Amygdala (tissue), 56 donors: ENCODE measurements at places on chromosomes 13 and 19.

- no peak for DNase-seq
Measured at GRCh38 chr19:5624741-5625278, 1.9 kb downstream of the SAFB start.

GRCh38 chr13:42821437-42821836 lies 40.1 kb downstream of the FAM216B start:
- no peak for DNase-seq

GRCh38 chr19:48768994-48769713 lies 13.8 kb downstream of the FGF21 start:
- DNase-seq = no peak

DNA sequence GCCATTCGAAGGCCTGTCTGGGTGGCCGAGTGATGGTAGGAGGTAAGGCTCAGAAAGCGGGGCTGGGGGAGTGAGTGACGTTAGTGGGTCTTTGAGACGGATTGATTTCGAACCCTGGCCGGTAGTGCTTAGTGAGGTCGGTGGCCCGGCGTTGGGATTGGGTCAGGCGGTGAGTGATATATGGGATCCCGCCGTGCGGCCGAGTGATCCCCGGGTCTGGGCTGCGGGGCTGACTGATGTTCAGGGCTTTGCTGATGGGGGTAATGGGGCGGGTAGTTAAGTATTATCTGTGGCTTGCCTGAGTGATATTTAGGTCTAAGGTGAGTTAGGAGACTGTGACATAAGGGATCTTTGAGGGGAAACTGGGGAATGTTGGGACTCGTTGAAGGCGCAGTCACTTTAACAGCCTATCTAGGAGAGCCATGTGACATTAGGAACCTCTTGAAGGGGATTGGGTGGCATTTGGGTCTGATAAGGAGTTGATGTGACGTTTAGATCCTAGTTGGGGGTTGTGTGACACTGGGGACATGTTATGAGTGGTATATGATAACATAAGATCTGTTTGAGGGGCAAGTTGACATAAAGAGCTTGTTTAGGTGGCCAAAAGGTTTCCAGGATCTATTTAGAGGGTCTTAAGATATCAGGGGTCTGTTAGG lies 543 bp downstream of the PSMC4 start:
- DNase-seq = no peak

DNA sequence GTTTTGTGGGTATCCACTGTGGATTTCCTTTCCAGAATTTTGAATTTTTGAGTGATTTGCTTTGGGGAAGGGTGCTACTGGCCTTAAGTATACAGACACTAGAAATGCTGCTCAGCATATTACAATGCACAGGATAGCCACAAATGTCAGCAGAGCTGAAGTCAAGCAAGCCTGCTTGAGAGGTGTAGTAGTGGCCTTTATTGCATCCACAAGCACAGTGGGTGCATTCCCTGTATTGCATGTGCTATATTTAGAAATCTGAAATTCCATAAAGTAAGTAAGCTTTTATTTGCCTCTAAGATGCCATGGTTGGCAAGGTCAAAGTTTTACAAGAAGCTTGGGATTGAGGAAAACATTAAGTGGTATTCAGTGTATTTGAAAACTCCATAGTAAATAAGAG lies 79.5 kb upstream of the ZNF91 start:
- no peak for DNase-seq

GRCh38 chr19:34480491-34480890 lies 1.1 kb upstream of the WTIP start:
- no peak for DNase-seq

GRCh38 chr19:40604171-40604646 lies 3.0 kb downstream of the LTBP4 start:
- DNase-seq = no peak

DNA sequence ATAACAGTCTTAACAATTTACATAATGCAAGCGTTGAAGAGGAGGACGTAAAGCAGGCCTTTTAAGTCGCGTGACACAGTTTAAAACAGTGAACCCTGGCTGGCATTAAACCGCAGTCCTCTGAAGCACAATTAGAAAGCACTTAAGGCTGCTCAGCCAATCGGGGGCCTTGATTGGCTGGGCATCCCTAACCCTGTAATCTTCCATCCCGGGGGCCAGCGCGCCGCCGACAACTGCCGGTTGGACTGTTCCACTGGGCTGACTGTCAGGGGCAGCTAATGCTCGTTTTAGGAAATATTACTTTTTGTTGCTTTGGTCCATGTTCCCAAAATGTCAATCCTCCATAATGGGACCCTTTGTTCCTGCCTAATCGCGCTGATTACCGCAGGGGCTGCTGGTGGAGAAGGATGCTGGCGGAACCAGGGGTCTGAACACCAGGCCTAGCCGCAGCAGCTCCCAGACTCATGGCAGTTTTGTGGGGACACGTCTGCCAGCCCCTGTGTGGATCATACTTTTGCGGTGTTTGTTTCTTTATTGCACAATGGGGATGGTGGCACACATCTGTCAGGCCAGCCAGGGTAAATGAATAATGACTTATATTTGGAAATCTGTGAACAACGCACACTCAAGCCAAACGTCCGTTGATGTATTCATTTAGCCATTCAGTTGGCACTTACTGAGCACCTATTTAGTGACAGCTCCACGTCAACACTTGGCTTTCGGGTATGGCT lies 127.1 kb upstream of the SPACA7 start:
- DNase-seq = no peak

DNA sequence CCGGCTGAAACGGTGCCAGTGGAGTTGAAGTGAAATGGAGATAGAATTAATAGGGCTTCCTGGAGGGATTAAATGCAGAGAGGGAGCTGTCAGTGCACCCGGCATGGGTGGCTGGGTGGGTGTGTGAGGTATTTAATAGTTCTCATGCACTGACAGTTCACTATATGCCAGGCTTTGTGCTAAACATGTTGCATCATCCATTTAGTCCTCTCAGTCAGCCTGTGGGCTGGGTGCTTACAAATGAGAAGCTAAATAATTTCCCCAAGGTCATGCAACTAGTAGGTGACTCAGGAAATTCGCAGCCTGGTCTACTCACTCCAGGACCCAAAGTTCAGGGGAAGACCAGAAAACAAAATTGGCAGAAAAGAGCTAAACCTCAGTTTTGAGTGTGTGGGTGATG lies 63.5 kb upstream of the SPATA13 start:
- DNase-seq = no peak

GRCh38 chr19:42285988-42286348 lies 16.0 kb upstream of the PRR19 start:
- no peak for DNase-seq

- no peak for DNase-seq
Measured at GRCh38 chr13:31029102-31029501, 96.6 kb downstream of the TEX26 start.

GRCh38 chr13:22227895-22228294 lies 557.0 kb downstream of the FGF9 start:
- DNase-seq = no peak

- DNase-seq = no peak
Measured at GRCh38 chr19:45010306-45010705, 9.0 kb downstream of the RELB start.

GRCh38 chr13:44004878-44005277 lies 125.2 kb downstream of the LACC1 start:
- DNase-seq = no peak

DNA sequence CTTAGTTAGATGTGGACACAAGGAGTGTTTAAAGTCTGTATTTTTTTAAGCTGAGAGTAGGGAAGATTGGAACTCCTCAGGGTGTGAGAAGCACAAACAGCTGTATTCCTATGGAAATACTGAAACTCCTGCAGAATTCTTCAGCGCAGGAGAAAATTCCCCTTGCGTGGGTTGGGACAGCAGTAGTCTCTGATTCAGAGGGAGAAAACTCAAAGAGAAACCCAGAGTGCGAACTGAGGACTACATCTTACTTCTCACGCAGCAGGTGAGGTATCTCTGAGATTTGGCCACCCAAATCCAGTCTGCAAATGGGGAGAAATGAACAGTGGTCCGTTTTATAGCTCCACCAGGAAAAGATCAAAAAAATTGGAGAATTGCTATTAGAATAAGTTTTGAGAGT lies 60.9 kb downstream of the FRY start:
- no peak for DNase-seq

DNA sequence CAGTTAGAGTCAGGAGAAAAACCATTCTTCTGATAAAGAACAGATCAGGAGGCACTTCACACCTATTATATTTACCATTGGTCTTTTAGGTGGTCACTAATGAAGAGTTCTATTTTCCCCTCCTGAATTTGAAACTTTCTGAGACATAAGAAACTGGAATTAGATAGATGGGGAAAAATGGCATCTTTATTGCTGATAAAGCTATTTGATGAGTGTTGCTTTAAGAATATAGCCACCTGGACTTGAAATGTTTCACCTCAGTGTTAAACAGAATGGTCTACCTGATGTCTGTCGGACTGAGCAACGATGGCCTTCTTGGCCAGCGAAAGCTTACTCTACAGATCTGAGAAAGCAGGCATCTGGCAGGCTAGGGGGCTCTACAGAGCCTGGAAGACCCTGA lies 107.0 kb downstream of the SLITRK5 start:
- no peak for DNase-seq

DNA sequence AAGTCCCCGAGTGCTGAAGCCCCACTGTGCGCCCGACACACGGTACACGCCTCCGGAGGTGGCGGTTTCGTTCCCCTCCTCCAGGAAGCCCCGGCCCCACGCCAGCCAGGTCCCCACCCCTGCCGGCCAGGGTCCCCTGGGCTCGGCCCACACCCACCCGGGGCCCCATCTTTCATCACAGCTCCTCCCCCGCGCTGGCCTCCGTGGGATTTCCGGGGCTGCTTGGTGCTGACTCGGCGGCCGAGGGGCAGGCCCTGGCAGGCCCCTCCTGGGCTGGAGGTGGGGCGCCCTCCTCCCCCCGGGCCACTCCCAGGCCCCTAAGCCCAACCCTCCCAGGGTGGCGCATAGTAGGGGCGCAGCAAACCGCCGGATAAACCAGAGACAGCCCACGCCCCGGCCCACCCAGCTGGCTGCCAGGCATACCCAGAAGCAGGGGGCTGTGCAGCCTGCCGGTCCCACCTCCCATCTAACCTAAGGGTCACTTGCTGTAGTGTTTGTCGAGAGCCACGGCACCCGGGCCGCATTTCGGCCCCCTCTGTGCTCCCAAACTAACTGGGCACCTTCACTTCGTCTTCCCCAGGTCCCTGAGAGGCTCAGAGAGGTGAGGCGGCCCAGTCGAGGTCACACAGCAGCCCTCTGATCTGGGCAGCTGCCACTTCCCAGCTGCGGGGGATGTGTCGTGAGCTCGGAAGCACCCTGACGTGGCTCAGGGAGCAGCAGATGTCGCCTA lies 6.6 kb downstream of the ZBTB7A start:
- DNase-seq = no peak

GRCh38 chr13:85663856-85664255 lies 135.4 kb downstream of the SLITRK6 start:
- DNase-seq = no peak

DNA sequence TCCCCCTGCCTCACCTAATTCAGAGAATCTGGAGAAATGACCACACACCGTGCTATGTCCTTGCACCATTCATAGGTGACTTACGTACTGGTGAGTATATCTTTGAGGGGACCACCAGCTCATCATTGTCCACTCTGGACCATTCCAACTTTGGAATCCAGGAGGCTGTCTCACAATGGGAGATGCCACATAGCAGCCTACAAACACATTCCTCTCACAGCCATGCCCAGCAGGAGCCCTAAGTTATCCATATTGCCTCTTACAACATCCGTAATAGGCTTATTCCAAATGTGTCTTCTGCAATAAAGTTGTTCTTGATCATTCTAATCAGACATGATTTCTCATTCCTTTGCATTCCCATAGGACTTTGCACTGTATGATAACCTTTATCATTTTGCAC lies 436.7 kb downstream of the EFNB2 start:
- DNase-seq = no peak

DNA sequence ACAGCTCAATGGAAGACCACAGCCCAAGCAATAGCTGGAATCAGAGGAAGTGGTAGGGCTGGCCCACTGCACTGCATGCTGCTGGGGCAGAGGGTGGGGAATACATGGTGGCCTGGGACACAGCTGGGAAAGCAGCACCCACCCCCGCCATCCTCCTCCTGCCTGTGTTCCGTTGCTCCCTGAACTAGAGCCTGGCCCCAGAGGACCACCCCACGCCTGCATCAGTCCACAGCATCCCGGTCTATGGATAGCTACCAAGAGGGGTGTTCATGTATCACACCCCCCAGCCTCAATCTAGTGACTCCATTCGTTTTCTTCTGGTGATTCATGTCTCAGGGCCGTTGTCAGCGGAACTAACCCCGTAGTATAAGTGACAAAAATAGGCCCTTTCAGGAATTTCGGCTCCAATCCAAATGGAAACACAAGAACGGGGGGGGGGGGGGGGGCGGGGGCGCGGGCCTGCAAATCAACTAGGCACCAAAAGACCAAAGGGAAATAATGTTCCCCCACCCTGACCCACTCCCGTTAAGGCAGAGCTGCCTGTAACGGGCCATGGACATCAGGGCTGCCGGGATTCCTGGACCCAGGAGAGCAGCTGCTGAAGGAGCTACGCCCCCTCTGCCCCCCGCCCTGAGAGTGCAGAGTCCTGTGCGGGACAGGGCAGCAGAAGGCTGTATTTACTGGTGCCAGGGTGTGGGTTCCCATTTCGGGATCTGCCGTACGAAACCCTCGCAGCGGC lies 18.9 kb upstream of the EPHX3 start:
- no peak for DNase-seq

DNA sequence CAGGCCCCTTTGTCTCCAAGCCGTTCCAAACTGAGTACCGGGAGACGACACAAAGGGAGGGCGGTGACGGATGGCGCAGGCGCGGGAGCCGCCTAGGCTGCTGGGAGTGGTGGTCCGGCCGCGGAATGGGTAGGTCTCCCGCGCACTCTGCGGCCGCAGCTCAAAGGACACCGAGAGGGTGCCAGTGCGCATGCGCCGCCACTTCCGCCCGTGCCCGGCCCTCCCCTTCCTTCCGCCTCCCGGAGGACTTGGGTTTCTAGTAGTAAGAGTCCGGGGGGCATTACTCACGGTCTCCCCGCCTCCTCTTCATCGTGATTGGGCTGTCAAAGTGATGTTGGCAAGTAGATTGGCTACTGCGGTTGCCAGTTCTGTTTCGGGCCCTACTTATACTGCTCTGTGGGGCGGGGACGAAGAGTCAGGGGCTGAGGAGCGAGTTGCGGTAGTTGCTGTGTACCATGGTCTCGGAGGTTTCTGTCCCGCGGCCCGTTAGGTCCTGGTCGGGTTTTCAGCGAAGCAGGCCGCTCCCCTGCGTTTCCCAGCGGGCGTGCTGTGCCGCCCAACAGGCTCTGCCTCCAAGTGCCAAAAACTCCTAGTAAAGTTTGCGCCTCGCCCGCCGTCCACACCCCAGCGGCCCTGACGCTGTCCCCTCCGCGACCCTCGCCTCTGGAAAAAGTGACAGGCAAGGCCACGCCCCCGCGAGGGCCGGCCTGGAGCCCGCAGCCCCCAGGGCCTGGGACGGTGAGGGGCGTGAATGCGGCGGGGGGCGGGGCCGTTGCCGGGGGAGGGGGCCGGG lies 455 bp upstream of the ING1 start:
- DNase-seq = peak; percentile 96

- DNase-seq = no peak
Measured at GRCh38 chr19:35211545-35212230, 16.9 kb downstream of the FAM187B start.
